NCI-H446 treated with DMSO at 0.1 percent for 48 hours (cell line): ENCODE measurements at places on chromosomes 11 and 22.

- no peak for DNase-seq
Measured at GRCh38 chr11:68812526-68812925, 29.2 kb downstream of the CPT1A start.

DNA sequence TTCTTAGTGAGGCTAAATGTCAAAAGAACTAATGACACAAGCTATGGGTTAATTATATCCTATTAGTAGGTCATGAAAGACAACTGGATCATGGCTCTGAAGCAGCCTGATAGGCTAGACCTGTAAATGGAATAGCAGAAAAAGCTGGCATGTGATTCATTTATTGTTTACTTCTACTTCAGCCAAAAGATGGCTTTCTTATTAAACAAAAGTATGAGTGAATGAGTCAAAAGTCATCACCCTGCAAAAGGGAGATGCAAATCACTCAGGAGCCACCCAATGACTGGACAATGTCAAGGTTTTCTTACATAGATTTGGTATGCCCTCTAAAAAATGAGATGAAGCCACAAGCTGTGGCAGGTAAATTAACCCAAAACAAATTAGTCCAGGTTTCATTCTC, 138.0 kb downstream of the TRPC6 start:
- DNase-seq, result no peak

GRCh38 chr11:63716046-63716445, 34.7 kb downstream of the RTN3 start:
- DNase-seq, result no peak

GRCh38 chr11:47488111-47488510, 39.2 kb upstream of the RAPSN start:
- DNase-seq, result no peak

DNA sequence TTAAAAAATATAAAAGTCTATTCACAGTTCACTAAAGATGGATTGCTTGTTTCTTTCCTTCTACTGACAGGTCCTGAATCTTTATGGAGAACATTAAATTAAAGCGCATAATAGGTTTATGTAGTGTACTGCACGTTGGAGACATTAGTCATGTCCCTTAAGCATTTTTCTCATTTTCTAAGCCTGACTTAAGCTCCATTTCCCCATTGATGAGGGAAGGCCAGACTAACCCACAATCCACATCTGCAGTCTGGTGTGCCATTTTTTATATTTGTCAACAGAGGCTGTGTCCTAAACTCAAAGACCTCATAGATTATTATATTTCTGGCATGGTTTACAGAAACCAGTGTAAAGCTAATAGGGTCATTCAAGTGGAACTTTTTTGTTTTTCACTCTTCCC, 39.9 kb downstream of the CADM1 start:
- no peak for DNase-seq

GRCh38 chr22:28715611-28716010, 26.0 kb downstream of the CHEK2 start:
- no peak for DNase-seq
